ENCODE measurements at places on chromosomes 12 and 14.

DNA sequence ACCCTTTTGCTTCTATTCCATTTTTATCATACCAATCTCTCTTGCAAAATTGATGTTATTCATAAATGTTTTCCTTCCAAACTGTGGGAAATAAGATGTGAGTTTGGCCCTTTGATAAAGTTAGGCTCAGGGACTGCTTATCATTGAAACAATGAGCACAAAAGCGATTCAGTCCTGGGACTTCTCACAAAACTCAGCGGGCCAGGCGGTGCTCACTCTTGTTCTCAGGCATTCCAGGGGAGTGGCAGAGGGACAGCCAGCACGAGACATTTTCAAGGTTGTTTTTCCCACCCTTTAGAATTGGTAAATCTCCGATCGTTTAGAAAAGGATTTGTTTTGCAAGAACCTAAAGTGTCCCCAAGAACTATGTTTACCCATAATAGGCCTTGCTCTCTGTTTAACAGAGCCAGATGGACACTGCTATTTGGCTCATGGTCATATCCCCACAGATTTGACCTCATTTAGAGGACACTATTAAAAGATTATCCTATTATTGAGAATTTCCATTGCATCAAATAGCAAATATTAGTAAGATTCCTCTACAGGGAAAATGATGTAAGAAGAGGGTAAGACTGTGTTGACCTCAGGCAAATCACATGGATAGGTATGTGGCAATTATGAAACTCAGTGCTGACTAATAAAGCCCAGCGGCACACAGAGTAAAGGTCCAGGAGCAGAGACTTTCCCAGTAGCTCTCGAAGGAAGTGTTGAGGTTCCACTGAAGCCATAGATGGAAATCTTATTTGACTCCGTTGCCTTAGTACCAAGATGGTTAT, 102.7 kb upstream of the USP44 start:
- no peak for DNase-seq

- DNase-seq: no peak
Measured at GRCh38 chr14:105929327-105930081, 403.1 kb downstream of the TMEM121 start.

- DNase-seq: no peak
Measured at GRCh38 chr12:94925206-94925605, 78.3 kb downstream of the NDUFA12 start.

DNA sequence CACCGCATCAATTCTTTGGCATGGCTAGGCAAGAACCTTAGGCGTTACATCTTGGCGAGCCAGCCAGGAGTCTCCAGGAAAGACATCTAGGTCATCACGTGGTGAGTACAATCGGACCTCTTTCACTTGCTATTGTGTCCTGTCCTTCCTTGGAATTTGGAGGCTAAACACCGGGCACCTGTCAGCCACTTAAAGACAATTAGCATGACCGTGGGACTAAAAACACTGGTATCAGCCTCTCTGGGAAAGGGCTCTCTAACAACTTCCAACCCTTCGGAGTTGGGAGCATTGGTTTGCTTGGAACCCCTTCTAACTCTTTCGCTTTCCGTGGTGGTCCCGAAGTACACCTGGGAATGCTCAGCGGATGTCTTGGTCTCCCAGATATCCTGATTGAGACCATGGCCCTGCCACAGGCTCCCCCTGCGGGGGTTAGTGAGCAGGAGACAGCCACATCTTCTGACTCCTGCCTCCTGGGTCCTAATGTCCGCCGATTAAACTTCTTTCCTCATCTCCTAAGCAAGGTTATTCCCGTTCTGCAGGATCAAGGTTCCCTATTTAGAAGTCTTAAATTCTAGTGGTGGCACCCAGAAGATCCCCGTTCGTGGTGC, 971.7 kb downstream of the FSCB start:
- DNase-seq: no peak

- DNase-seq: no peak
Measured at GRCh38 chr12:92786045-92786444, 83.3 kb downstream of the PLEKHG7 start.

GRCh38 chr12:99498756-99499155, 148.8 kb upstream of the GARIN6 start:
- DNase-seq: no peak

DNA sequence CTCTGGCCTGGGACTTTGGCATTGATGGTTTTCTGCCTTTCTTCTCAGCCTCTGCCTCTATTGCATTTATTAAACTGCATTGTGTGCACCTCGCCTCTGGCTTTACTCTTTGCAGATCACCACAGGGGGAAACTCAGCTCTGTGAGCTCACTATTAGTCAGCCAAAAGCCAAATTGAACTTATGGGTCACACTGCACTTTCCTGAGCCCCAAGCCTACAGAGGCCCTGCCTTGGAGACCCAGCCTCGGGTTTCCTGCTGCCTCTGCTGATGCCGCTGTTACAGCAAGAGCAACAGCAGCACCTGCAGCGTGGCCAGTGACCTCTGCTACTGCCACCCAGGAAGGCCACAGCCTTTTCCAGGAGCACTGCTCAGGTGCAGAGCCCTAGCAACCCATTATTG, 122.5 kb downstream of the DAD1 start:
- peak; percentile 56 for DNase-seq

DNA sequence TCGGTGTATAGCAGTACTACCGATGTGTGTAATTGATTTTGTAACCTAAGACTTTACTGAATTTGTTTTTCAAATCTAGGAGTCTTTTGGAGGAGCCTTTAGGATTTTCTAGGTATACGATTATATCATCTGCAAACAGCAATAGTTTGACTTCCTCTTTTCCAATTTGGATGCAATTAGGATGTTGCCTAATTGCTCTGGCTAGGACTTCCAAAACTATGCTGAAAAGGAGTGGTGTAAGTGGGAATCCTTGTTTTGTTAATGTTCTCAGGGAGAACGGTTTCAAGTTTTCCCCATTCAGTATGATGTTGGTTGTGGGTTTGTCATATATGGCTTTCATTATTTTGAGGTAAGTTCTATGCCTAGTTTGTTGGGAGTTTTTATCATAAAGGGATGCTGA, 171.6 kb upstream of the PDE3A start:
- DNase-seq: no peak

DNA sequence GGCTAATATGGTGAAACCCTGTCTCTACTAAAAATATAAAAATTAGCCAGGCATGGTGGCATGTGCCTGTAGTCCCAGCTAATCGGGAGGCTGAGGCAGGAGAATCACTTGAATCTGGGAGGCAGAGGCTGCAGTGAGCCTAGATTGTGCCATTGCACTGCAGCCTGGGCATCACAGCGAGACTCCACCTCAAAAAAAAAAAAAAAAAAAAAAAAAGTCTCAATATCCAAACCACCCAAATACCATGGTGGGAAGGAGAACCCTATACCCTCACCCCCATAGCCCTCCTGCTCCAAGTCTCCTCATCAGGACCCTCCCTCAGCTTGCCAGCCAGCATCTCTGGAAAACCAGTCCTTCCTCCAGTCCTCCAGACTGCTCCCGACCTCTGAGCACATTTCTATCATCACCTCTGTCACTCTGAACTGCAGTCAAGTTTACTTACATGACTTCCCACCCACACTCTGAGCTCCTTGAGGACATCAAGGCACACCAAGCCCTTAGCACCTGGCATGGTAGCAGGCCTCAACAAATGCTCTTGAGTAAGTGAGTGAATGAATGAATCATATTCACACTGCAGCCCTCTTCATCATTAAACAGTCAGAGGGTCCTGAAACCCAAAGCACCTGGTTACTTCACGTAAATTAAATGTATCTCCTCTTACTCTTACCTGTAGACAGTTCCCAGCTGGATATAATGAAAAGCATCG, 35.2 kb downstream of the NT5DC3 start:
- DNase-seq: no peak

DNA sequence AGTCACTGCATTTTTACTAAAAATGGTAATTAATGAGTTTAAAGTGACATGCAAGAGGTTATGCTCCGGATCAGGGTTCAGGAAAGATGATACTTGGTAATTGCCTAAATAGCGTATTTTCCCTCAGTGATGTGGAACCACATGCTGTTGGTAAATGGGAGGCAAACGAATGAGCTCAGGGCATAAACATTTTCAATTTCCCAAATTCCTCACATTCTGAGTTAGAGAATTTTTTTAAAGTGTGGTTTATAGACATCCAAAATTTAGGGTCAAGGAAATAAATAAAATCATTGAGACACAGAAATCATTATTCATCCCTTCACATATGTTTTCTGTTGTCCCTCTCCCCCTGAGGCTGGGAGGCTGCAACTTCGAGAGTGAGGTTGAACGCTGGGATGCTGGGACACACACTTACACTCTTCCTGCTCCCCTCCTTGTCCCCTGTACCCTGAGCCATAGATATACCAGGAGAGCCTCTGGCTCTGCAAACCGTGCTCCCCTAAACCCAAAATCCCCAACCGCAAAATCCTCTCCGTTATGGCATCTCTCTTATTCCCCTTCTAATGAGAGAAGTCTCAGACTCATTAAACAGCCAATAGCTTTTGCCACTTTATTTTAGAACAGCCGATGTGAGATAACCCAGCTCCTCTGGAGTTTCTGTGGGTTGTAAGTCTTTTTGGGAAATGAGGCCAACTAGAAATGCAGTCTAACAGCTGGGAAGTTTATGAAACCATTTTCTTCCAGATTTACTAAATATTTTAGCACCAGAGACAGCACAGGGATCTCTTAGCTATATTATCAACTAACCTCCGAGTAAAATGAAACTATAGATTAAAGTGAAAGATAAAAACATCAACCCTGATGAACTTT, 21.4 kb upstream of the ADGRD1 start:
- no peak for DNase-seq

GRCh38 chr12:66055837-66056319, 74.7 kb downstream of the LLPH start:
- DNase-seq: peak; percentile 66

DNA sequence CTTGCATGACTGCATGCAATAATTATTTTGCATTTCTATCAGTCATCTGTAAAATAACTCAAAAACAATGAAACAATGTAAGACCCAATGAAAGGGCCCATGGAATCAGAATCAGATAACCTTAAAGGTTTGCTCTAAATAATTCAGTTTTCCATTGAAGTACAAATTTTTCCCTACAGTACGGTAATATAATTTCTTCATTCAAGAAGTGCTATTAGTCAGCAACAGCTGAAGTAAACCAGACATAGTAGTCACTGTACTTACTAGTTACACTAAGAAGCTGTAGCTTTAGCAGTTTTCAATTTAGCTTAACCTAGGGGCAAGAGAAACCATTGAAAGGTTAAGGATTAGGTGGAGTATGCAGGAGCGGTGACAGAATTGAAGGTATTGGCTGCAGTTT, 43.5 kb downstream of the BCAT1 start:
- DNase-seq: no peak

DNA sequence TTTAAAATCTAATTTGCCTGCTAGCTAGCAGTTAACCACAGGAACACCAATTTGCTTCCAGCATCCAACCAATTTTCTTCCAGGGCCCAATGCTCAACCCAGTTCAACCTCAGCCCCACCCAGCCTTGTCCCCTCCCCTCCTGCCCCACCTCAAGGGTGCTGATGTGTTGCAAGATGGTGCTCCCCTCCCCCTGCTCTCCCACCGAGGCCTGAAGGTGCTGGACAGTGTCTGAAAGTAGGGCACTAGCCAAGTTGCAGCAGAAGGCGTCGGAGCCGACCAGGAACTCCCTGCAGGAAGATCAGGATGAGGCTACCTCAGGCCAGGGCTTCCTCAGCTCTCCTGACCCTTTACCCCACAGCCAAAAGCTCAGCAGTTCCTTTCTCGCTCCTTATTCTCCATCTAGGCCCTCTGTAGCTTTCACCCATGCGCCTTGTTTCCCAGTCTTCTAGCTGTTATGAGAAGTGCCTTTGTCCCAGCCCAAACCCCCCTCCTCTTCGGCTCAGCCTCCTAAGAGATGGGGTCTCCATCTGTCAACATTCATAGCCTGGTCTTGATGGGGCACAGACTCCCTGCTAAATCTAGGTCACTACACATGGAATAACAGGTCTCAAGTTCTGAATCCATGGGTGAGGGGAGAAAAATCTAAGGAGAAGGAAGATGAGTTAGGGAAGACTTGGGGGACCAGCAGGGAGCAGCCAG, 3.6 kb downstream of the STAT6 start:
- DNase-seq: no peak

DNA sequence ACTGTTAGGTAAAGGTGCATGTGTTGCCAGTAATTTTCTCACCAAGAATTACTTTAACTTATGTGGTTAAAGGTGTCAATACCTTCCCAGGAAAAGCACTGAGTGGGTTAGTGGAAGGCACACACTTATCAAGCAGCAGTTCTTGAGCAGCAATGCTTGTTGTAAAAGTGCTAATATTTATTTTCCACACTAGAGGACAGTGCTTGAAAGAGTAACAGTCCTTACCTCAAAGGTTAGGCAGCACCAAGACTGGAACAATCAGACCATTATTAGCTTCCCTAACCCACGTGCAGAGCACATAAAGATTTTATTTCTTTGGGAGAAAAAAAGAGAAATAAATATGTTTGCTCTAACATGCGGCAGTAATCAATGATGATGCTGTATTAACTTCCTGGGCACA, 48.8 kb upstream of the KRR1 start:
- DNase-seq: peak; percentile 12

- DNase-seq: no peak
Measured at GRCh38 chr14:28966416-28967233, 200.0 kb downstream of the FOXG1 start.

GRCh38 chr12:103494051-103494733, 1.6 kb downstream of the C12orf42 start:
- no peak for DNase-seq

DNA sequence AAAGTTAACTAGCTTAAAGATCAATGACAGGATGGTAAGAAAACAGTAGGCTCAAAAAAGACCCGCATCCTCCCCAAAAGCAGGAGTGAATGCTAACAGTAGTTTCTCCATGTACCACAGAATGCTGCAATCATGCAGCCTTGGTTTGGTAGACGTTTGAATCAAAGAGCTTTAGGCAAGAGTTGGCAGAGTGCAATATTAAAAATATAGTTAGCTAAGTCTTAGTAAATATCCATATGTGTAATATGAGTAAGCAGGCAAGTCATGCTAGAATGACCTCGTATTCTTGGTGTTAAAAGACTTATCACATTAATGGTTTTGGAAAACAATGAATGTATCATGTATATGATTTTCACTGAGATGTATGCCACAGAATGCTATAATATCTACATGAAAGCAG, 18.8 kb upstream of the KLRF1 start:
- DNase-seq: no peak

DNA sequence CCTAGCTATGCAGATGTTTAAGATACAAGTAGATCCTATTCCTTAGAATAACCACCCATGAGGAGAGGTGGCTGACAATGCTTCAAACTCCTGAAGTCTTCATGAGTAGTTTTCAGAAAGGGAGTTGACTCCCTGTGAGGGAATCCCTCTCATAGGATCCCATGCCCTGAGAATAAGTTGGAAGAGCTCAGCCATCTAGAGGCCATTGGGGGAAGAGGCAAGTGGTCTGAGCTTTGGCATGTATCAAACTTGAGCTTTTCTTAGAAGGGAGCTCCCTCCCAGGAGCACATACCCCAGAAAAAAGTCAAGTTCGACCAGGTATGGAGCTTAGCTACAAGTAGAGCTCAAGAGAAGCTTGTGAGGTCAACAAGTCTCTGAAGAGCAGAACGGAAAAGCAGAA, 165.7 kb upstream of the RBM19 start:
- no peak for DNase-seq

GRCh38 chr14:94474581-94475031, 1.4 kb downstream of the SERPINA9 start:
- no peak for DNase-seq
